Activated CD4-positive, alpha-beta T cell treated with anti-CD3 and anti-CD28 coated beads, Interleukin-2, amount 50 U/mL, for 48 hours (primary cell): ENCODE measurements at places on chromosomes 1 and 21.

DNA sequence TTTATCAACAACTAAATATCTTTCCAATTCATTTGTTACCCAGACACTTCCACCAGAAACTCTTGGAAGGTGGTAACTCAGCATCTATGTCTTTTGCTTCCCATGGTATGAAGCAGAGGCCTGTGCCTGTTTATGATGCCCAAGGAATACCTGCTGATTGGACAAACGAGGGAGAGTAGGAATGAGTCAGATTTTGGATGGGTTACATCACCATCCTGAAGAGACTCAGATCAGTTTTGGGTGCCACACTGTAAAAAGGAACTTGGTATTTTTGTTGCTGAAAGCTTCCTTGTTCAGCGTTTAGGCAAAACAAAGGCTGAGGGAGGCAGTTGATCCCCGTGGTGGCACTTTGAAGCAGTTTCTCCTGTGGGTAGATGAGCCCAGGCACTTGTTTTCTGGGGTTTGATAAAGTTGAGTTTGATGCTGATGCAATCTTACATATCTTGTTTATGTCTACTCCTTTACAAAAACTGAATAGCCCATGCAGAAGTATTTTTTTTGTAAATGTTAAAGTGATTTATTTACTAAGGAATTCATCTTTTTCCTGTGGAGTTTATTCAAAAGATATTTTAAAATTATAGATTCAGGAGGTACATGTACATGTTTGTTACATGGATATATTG, 26.7 kb upstream of the CYP4X1 start:
- no peak for DNase-seq

- DNase-seq, result no peak
These were observed 351.0 kb downstream of the PDE4B start for GRCh38 chr1:66143651-66144050.

DNA sequence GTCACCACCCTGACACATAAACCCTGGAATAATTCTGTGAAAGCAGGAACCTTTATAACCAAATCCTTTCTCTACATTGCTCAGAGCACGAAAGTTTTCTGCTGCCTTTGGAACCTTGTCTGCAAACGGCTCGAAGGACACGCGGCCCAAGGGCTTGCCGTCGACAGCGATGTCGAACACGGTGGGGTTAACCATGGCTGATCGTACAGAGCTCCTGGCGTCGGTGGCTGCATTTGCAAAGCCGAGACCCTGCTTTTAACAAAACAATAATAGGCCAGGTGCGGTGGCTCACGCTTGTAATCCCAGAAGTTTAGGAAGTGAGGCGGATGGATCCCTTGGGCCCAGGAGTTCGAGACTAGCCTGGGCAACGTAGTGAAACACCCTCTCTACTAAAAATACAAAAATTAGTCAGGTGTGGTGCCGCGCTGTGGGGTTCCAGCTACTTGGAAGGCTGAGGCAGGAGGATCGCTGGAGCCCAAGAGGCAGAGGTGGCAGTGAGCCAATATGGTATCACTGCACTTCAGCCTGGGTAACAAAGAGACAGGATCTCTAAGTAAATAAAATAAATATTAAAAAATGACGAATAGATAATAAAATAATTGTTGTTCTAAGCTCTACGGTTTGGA, 2.2 kb upstream of the EIF2B3 start:
- no peak for DNase-seq

DNA sequence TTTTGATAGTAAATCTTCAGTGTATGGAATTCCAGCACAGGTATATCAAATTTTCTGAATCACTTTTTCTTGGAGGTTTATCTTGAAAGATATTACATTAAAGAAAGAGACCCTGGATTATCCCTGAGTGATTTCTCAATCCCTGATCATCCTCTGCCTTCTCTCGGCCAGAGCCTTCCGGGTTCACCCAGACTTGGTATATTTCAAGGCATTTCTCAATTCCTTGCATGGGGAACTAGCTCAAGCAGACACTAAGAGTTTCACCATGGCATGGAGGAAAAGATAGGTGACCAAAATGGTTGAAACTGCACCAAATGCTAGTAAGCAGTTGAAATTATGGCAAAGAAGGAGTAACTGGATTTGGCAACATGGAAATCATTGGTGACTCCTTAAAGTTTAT, 5.7 kb downstream of the VAMP4 start:
- DNase-seq, result no peak

DNA sequence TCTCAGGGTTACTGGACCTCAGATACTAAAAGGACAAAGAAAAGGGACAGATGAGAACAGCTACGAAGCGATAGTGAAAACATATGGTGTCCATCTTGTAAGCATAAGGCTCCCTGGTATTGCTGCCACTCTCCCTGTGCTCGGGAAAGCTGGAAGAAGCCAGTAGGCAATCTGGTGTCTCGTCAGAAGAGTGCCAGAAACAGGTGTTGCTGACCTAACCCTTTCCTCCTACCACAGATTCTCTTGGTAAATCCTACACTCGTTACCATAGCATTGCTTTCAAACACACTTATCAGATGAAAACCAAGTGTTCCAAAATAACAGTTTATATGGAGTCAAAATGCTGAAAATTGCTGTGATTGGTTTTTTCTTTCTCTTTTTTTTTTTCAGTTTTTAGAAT, 146.3 kb downstream of the NRIP1 start:
- DNase-seq, result no peak

- peak; percentile 57 for DNase-seq
These were observed at the start of gene ADARB1 for GRCh38 chr21:45074048-45074817. TSS of gene ADARB1 (plus strand) at chr21:45074580. CDS start at chr21:45171657, 97,077 bp downstream.

GRCh38 chr1:66253330-66253921, 280.5 kb upstream of the SGIP1 start:
- DNase-seq, result no peak

GRCh38 chr1:208107425-208108212, 136.6 kb downstream of the PLXNA2 start:
- DNase-seq, result no peak

DNA sequence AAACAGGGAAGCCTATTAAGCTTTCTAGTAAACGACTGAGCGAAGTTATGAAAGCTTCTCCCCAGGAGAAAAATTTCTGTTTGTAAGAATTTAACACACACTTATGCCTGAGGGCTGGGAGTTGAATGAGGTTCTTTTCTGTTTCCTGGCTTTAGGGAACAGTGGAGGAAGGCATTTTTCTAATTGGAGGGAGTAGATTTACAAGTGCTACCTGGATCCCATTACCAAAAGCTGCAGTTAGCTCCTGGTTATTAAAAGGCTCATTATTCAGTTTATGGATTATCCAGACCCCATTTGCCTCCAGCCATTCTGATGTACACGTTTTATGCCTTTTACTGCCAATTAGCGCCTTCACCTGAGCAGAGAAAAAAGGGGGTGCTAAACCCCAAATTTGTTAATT, 7.5 kb downstream of the ST6GALNAC3 start:
- no peak for DNase-seq

DNA sequence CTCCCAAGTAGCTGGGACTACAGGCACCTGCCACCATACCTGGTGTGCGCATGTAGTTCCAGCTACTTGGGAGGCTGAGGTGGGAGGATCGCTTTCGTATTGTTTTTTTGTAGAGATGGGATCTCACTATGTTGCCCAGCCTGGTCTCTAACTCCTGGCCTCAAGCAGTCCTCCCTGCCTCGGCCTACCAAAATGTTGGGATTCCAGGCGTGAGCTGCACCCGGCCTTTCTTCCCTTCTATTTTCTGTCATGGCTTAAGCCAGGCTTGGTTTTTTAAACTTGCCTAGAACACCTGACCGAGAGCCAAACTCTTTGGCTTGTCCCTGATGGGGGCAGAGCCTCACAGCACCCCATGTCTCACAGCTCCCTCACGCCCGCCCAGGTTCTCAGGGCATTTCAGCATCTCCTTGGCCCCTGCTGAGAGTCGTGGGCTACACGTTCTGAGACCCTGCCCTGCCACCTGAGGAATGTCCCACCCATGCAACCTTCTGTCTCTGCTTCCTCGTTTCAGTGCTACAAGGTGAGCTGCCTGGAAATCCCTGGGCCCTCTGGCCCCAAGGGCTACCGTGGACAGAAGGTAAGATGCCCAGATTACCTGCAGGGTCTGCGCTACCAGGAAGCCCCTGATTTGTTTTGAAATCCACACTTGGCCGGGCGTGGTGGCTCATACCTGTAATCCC, 15.7 kb downstream of the COL6A2 start:
- DNase-seq, result no peak

DNA sequence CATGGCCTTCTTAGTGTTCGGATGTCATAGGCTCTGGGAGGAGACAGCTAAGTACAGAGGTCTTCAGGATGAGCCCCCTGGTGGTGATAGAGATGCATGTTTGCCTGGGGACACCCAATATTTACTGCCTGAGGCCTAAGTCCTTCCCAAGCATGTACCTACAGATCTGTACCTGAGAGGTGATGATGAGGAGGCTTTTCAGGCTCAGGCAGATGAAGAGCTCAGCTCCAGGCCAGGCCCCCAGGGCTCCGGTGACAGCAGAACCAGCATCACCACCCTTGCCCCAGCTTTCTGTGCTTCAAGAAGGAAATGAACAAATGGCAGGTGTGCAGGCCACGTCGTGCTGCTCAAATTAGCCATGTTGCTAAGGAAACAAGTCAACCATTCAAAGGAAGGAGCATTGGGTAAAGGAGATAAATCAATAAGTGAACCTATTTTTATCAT, 21.1 kb downstream of the CACNA1E start:
- DNase-seq, result no peak

GRCh38 chr1:66237042-66237441, 296.9 kb upstream of the SGIP1 start:
- DNase-seq, result no peak

- DNase-seq, result no peak
These were observed 25.4 kb downstream of the CHD5 start for GRCh38 chr1:6154525-6155319.

DNA sequence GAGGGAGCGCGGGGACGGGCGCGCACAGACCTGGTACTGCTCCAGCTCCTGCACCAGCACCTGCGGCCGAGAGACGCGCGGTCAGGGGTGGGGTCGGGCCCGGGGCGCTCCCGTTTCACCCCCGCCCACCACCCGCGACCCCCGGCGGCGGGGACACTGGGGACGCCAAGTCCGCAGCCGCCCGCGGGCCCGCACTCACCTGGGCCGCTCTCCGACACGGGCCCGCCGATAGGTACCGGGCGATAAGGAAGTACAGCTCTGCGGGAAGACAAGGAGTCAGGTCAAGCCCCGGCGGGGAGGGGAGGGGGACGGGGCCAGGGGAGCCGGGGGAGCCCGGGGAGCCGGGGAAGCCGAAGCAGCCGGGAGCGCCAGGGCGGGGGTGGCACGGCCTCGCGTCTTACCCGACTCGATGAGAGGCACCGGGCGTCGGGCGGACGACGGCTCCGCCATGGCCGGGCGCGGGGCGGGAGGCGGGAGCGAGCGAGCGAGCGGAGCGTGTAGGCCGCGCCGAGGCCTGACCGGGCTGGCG, 326 bp downstream of the BRWD1 start:
- peak; percentile 61 for DNase-seq

DNA sequence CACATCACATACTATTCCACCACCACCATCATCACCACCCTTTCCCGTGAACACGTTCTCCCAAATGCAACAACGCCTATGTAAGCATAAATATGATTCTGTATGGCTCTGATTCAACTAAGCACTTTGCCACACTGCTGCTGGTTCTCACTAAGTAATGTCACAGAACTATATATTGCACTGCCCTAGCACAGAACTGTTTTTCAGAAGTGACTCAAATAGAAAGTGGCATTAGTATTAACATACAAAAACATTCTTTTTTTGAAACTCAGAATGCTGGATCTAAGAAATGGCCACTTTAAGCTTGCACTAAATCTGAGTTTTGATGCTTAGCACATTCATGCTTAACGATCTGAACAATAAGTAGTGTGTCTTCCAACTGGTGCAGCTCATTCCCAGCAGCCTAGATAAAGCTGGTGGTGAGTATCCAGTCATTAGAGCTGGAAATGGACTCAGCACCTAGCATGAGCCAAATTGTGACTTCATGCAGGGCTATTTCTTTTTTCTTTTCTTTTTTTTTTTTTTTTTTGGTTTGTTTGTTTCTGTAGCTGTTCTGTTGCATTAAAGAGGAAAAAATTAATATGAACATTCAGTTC, 46.2 kb upstream of the ZC3H11B start:
- DNase-seq, result no peak

DNA sequence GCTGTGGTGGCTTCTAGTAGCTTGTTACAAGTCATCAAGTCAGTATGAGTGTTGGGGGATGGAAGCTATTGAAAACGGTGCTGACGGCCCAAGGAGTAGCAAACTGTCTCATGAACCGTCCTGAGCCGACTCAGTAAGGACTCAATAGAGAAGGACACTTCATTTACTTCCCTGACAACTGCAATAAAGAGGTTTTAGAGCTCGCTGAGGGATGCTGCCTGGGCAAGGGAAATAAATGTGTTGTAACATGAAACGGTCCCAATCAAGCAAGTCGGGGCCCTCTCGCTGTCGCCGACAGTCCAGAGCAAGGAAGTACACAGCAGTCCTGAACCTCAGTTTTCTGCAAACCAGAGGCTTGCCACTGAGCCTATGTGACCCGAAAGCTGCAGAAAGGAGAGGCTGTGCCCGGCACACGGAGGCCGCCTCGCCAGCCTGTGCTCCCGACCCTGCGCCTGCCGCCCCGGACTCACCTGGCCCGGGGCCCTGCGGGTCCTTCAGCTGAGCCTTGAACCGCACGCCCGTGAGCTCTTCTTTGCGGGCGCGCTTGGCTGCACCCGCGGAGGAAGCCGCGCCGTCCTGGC, 423 bp downstream of the URB1 start:
- DNase-seq, result peak; percentile 9

- no peak for DNase-seq
These were observed 69.0 kb upstream of the MUTYH start for GRCh38 chr1:45409276-45409675.

DNA sequence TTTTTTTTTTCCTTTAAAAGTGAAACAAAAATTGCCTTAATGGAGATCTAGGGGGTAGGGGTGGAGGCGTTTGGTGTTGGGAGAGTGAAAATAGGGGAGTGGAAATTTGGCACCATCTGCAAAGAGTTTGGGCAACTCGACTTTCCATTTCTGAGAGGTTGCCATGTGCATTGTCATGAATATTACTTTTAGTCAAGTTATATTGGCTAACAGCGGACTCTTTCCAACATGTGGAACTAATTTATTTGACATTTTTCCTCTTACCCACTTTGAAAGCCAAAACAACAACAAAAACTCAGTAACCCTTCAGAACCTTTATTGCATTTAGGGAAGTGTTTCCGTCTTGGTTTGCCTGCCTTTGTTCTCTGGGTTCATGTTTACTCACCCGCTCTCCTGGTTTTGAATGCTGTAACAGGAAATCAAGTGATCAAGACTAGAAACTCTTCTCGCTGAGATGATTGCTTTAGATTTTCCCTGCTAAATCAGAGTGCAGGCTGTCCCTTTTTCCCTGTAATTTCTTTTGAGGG, 70.4 kb downstream of the CACHD1 start:
- no peak for DNase-seq

GRCh38 chr1:39625462-39626273, 13.8 kb downstream of the HEYL start:
- no peak for DNase-seq

- no peak for DNase-seq
These were observed 4.4 kb downstream of the JMJD4 start for GRCh38 chr1:227730630-227731151.

DNA sequence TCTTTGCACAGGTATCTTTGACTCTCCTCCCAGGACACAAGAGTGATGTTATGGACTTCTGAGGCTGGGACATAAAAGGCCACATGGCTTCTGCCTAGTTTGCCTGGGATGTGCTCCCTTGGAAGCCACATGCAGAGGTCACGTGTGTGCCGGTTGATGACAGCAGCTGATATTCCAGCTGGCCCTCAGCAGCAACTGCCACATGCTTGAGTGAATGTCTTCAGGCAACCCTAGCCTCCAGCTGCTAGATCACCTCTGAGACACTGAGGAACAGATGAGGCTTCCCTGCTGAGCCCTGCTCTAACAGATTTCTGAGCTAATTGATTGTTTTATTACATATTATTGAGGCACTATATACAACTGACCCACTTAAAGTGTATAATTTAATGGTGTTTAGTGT, 11.6 kb upstream of the AKR7A3 start:
- DNase-seq, result no peak

GRCh38 chr1:17108360-17108759, 10.9 kb downstream of the PADI2 start:
- no peak for DNase-seq
